NCI-H2081 (cell line): ENCODE measurements at places on chromosomes 7 and 10.
A peak's percentile ranks its signal among the peaks of the same experiment; 100 is the strongest.

DNA sequence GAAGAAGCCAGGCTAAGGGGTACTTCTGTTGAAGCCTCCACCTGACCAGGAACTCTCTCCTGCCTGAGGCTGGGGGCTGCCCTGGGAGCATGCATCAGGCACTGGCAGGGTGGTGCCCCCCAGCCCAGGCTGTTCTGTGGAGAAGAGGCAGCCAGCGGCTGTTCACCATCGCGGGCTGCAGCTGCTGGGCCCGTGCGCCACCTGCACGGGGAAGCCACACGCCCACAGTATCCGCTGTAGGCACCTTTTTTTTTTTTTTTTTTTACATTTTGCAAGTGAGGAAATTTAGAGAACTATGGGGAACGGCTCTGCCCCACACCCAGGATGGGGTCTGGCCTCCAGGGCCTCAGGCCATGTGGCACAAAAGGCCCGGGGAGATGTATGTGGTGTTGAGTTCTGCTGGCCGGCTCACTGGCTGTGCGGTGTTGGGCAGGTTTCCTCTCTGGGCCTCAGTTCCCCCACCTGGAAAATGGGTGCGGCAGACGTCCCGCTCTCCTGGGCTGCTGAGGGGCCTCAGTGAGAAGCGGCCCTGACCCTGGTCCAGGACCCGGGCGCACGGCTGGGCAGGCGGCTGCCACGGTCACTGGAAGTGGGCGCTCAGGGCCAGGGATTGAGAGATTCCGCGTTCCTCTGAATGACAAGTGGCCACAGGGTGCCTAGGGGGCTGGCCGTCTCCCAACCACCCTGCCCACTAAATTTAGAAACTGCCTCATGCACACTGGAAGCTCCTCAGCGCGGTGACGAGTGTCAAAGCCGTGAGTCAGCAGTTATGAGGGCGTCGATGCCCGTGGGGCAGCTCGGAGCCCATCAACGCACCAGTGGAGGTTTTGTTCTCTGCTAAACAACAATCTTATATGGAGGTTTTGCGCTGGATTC is 8.8 kb upstream of the INTS1 start:
- DNase-seq = no peak

- DNase-seq = no peak
Observed at GRCh38 chr7:76315364-76315763, 12.9 kb downstream of the HSPB1 start.

DNA sequence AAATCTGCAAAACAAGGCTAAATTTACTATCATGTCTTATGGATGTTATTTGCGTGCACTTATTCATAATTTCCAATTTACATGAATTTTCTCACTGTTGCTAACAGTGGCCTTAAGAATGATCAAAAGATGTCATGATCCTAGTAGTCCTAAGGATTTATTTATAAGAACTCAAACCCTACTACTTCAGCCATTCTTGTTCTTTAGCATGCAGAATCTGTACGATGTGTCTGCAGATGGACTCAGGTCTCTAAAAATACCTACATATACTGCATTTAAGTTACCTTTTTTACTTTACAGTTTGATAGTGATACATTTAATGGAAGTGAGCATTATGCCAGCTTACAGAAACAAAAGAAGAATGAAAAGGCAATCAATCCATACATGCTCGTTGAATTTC is 91.2 kb downstream of the ZNF277 start:
- no peak for DNase-seq

- DNase-seq = peak; percentile 46
Observed at GRCh38 chr10:12547301-12547771, 198.0 kb downstream of the CAMK1D start.
